Stimulated activated CD8-positive, alpha-beta memory T cell treated with anti-CD3 and anti-CD28 coated beads, Interleukin-4, amount 100 ng/mL, for 48 hours (primary cell): ENCODE measurements at places on chromosomes 16 and 17.

DNA sequence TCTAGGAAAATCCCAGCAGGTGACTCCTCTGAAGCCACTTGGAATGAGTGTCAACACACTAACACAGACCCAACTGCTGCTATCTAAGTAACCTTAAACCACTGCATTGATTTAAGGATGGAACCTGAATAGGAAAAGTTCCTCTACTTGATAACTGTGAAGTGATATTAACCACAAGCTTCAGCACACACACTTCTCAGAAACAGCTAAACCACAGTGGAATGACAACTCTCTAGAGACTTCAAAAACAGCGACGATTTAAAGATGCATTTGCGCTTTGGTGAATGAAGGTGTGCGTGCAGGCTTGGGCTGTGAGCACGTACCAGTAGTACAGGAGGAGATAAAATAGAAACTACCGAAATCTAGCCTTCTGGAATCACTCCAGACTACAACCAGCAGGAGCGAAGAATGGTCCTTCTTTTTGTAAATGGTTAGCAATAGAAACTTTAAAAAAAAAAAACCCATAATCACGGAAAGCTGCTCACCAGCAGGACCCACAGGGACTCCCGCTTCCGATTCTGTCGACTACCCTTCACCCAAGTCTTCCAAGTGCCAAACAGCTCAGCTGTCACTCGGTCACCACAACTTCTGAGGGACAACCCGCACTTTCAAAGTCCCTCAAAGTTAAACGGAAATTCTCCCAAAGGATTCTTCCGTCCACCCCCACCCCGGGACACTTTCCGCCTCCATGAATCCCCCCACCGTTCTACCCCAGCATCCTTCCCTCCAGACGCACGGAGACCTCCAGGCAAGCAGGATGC, 137.7 kb upstream of the CORO6 start:
- peak; percentile 63 for DNase-seq

DNA sequence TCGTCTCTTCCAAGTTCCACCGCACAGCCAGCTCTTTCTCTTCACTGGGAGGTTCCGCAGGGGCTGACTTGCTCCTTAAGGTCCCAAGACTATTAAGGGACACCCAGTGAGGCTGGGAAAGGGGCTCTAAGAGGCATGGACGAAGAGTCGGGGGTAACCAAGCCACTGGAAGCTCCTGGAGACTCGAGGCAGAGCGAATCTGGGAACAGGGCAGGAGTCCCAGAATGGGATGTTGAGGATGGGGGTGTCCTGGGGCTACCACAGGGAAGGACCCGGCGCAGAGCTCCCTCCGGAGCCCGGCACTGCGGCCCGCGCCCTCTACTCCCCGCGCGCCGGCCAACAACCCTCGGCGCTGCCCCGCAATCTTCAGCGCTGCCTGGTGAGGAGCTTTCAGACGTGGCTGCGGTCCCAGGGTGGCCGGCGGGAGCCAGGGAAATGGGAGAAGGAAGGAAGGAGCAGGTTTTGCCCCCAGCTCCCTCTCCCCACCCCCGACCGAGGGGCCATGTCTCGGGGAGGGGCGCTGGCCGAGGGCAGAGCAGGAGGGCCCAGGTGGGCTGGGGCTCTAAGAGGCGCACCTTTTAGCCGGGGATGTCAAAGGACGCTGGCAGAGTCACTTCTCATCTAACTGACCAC, 581 bp downstream of the CHST5 start:
- DNase-seq: no peak

DNA sequence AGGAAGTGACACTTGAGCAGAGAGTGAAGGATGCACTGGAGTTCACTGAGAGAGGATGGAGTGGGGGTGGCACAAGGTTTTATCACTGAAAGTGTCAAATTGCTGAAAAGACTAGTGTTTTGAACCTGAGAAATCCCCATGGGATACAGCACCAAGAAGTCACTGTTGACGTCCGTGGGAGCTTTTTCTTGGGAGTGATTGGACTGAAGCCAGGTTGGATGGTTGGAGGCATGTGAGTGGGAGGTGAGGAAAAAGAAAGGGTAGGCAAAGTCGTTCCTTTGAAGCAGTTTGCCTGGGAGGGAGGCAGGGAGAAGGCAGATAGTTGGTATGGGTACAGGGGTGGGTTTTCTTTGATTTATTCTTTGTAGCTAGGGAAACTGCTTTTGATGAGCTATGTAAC, 39.9 kb upstream of the SDK2 start:
- DNase-seq: no peak

GRCh38 chr16:88384222-88385111, 1.7 kb downstream of the ZNF469 start:
- no peak for DNase-seq

GRCh38 chr16:70551788-70552187, 28.2 kb downstream of the SF3B3 start:
- DNase-seq: no peak

GRCh38 chr17:35906191-35906925, 24.2 kb downstream of the RDM1 start:
- no peak for DNase-seq

- no peak for DNase-seq
Observed at GRCh38 chr16:62921904-62922303, 885.7 kb upstream of the CDH8 start.

DNA sequence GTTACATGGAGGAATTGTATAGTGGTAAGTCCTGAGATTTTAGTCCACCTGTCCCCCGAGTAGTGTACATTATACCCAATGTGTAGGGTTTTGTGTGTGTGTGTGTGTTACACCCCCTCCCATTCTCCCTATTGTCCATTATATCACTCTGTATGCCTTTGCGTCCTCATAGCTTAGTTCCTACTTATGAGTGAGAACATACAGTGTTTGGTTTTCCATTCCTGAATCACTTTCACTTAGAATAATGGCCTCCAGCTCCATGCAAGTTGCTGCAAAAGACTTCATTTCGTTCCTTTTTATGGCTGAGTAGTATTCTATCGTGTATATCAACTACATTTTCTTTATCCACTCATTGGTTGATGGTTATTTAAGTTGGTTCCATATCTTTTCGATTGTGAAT, 635 bp upstream of the FA2H start:
- DNase-seq: no peak

GRCh38 chr16:52874042-52874441, 178.7 kb downstream of the CHD9NB start:
- no peak for DNase-seq

DNA sequence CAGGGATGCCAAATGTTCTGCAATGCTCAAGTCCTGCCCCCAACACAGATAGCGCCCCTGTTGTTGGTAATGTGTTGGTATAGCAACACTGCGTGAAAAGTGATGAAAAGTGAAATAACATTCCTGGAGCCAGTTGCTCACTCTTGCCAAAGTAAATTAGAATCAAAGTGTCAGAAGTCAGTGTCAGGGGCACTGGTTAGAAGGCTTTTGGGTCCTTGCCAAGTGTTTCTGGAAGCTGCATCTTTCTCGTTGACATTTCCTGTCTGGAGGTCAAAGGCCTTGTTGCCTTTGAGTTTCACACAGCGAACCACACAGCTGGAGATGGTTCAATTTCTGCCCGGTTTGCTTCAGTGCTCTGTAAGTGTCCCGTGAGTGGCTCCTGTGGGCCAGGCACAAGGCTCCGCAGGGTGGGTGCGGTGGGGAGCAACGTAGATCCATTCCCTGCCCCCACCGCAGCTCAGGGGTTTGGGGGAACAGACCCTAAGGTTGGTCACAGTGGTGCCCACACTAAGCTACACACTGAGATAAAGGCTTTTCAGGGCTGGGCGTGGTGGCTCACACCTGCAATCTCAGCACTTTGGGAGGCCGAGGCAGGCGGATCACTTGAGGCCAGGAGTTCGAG, 3.6 kb upstream of the SLC16A5 start:
- no peak for DNase-seq

DNA sequence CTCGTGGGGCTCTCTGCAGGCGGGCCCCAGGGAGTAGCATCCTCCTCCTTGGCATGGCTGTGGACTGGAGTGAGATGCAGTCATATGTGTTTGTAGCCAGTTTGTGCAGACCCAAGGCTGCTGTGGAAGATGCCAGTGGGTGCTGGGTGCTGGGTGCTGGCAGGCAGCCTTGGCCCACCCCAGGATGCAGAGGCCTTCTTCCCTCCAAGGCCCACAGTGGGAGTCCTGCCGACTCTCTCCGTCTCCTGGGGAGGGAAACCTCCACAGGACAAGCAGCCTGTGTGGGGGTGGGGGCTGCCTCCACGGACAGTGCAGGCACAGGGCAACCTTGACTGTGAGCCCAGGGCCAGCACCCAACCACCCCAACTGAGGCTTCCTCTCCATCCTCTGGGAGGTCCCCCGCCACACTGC, 13.8 kb upstream of the TMEM92 start:
- no peak for DNase-seq

GRCh38 chr17:82495844-82496528, 23.5 kb upstream of the FOXK2 start:
- no peak for DNase-seq

GRCh38 chr16:31754998-31755615, 118.5 kb upstream of the ZNF267 start:
- no peak for DNase-seq

GRCh38 chr16:86299882-86300610, 210.3 kb upstream of the FOXF1 start:
- DNase-seq: no peak

GRCh38 chr16:70576431-70577255, 53.0 kb downstream of the SF3B3 start:
- no peak for DNase-seq

DNA sequence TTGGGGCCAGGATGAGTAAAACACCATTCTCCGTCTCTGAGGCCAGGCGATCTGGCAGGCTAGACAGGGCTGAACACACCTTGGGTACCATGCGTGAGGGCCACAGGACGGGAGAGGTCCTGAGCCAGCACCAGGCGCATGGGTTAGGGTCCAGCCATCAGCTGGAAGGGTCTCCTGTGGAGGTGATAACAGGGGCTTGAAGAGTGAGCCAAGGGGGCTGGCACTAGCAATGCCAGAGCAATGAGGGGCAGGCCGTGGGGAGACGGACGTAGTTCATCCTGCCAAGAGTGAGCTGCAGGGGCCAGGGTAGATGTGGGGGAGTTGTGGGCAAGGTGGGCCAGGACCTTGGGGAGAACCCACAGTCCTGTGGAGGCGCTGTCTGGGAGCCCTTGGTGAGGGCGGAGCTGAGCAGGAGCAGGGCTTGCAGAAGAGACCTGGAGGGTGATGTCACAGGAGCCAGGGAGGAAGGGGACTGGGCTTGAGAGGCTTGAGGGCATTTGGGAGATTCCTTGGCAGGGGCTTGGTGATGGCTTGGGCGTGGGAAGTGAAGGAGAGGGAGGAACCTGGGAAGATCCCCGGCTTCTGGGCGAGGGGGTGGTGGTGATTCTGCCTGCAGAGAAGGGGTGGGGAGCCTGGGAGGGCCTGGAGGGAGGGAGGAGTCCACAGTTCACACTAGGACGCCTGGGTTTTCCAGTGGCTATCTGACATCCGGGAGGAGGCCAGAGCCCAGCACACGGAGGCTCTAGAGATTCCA, 6.3 kb upstream of the NPTX1 start:
- DNase-seq: no peak

- DNase-seq: no peak
Observed at GRCh38 chr16:86222965-86223551, 287.3 kb upstream of the FOXF1 start.

- no peak for DNase-seq
Observed at GRCh38 chr16:85428899-85429775, 184.0 kb upstream of the GSE1 start.

GRCh38 chr17:16293931-16294330, 59.3 kb downstream of the CENPV start:
- no peak for DNase-seq

DNA sequence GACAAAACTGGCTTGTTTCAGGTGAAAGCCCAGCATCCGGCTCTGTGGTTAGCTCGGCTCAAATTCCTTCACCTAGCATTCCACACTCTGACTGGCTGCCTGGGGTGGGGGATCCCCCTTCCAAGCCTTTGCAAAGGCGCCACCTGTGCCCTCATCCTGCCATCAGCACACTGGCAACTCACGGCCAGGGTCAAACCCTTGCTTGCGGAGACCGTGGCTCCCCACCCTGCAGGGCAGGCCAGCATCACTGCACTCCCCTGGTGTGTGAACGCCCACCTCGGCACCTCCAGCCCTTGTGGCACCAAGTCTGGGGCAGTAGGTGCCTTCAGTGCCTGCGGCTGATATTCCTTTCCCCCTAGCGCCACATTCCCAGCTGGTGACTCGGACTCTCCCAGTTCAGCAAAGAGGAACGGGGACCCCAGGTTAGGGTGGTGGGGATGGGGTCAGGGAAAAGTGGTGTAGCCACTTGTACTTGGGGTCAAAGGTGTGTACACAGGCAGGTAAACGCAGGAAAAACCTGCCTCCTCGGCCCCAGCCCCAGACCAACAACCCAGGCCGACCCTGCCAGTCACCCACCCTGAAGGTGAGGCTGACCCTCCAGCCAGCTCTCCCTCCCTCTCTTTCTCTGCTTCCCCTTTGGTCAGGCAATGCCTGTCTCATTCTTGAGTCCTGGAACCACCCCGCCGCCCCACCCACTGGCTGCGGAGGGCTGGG, 1.1 kb downstream of the FLII start:
- peak; percentile 40 for DNase-seq
